ENCODE measurements at places on chromosomes 13 and 19.

DNA sequence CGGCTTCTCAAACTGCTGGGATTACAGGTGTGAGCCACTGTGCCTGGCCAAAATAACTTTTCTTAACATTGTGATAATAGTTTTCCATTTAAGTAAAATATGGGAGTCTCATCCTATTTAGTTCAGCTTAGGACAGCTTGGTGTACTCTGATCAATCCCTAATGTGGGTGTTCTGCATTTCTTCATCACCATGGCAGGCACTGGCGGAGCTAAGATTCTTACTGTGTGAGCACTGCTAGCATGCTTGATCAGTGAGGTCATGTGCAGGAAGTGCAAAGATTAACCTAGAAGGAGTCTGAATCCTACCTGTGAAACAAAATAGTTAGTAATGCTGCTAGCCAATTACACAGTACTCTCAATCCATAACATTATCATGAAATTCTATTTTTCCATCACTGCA is 1684.2 kb upstream of the SLC10A2 start:
- DNase-seq = no peak

DNA sequence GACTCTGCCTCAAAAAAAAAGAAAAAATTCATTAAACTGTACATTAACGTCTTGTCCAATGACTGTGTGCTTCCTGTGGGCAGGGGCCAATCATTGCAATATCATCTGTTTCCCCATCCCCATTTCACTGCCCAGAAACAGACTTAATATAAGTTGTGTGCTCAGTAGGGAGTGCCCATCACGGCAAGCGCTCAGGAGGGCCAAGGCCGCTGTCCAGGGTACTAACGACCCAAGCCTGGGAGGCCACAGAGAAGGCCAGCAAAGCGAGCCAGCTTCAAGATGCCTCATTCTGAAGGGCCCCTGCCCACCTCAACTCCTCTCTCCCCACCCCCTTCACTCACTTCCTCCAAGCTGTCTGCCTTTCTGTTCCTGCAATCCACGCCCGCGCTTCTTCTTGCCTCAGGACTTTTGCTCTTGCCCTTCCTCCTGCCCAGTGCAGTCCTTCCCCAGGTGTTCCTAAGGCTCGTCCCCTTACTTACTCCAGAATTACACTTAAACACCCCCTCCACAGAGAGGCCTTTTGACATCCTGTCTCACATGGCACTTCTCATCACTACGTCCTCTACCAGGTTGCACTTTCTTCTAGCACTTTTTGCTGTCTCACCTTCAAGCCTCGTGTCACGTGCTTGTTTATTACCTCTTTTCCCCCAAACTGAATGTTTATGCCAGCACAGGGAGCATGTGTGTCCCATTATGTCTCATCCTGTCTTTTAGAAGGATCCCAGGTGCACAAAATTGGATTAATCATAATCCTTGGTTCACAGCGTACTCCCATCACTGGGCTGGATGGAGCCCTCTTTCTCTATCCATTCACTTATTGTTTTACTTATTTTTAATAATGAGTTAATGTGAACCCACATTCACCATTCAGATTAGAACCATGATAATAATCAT is 11.3 kb upstream of the POU2F2 start:
- no peak for DNase-seq

DNA sequence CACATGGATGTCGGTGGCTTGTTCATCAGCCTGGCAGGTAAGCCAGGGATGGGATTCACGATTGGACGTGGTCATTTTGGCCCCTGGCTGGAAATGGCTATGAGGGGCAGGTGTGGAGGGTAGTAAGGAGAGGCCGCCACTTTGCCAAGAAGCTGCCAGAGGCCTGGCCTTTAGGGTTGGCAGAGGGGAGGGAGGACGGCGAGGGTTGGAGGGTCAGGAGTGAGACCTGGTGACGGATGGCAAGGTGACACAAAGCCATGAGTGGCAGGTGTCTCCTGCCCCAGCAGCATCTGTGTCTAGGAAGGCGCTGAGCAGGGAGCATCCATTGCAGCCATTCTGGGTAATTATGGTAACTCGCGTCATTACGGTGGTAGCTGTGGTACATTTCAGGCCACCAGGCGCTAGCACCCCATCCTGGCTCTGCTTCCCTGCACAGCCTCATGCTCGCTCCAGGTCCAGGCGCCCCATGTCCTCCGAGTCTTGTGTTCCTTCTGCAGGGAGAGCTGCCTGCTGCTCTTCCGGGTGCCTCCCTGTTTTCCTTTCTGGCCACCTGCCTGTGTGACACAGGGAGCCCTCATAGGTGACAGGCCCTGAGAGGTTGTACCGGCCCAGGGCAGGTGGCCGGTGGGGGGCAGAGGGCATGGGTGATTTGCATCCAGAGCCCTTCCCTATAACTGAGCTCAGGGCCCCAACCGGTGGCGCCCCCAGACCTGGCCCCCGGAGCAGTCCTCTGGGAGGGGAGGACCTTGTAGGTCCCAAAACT is 4.2 kb downstream of the SSBP4 start:
- DNase-seq = no peak

DNA sequence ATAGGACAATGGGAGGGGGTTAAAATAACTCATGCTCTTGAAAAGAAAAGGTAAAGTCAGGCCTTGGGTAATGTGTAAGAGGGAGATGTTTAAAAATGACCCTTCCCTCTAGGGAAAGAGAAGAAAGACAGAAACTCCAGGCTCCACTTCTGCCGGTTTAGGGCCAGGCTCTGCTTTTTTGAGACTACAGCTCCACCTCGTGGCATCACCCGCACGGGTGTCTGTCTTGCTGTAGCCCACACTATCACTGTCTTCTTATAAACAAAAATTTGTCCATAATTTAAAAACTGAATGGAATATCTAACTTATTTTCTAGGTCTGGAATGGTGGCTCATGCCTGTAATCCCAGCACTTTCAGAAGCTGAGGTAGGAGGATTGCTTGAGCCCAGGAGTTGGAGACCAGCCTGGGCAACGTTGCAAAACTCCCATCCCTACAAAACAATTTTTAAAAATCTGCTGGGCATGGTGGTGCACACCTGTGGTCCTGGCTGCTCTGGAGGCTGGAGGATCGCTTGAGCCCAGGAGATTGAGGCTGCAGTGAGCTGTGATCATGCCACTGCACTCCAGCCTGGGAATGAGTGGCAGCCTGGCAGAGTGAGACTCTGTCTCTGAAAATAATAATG is 65.1 kb upstream of the GTF3A start:
- peak; percentile 64 for DNase-seq

DNA sequence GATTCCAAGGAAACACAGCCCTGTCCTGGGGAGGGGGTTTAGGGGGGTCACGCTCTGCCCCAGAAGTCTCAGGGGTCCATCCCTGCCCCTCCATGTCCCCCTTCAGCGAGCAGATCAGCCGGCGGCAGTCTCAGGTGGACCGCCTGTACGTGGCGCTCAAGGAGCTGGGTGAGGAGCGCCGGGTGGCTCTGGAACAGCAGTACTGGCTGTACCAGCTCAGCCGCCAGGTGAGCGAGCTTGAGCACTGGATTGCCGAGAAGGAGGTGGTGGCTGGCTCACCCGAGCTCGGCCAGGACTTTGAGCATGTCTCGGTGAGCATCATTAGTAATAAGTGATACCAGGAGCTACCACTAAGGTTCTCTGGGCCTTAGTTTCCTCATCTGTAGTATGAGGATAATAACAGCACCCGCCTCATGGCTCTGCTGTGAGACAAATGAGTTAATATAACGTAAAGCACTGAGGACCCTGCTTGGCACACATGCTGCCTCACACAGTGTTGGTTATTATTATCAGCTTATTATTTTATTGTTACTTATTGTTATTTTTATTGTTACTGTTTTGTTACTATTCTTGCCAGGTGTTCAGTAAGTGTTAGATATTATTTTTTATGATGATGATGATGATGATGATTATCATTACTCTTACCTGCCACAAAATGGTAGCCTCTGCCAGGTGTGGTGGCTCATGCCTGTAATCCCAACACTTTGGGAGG is 20.5 kb upstream of the SHKBP1 start:
- DNase-seq = no peak

GRCh38 chr19:5261156-5261890 is 79.3 kb downstream of the PTPRS start:
- no peak for DNase-seq

- DNase-seq = no peak
These were observed 142.3 kb upstream of the EDNRB start for GRCh38 chr13:78060966-78061365.

DNA sequence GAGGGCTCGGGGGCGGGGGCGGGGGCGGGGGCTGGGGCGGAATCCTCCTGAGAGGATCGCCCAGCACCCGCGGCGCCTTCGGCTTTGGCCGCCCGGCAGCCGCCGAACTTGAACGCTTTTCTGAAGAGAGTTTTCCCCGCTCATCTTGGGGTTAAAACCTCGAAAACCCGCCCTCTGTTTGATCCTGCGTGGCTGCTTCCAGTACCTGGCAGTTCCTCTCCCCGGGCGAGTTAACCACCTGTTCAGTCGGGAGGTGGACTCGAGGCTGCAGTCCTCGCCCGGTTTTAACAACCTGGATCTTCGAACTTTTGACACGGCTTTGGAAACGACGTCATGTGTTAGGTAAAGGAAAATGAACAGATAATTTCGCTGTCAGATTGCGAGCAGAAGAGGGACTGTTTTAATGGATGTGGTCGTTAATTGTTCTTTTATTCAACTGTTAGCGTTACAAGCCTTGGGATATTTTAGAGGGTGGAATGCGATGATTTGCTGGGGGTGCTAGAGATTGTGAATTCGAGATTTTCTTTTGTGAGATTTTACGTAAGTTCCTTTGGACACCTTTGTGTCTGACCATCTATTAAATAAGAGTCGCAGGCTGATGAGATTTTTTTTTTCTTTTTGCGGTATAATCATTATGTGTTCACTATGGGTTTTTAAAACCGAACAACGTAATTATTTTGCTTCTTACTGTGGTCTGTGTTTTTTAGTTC is 1.0 kb downstream of the FNDC3A start:
- DNase-seq = no peak

DNA sequence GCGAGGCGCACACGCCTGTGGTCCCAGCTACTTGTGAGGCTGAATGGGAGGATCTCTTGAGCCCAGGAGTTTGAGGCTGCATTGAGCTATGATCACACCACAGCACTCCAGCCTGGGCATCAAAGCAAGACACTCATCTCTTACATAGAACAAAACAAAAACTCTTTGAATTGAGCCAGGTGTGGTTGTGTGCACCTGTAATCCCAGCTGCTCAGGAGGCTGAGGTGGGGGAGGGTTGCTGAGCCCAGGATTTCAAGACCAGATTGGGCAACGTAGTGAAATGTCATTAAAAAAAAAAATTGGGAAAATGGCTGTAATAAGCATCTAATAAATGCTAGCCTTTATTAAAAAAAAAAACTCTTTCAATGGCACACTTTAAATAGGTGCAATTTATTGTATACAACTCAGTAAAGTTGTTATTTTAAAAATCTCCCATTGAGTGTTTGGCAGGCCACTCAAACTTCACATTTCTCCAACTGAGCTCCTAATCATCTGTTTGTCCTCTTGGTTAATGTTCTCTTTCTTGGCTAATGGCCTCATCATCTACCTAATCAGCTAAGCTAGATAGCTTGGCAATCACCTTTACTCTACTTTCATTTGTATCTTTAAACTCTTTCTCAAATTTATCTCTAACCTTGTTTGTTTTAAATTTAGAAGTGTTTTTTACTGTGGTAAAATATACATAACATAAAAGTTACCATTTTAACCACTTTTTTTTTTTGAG is 28.1 kb upstream of the HMGB1 start:
- DNase-seq = no peak

DNA sequence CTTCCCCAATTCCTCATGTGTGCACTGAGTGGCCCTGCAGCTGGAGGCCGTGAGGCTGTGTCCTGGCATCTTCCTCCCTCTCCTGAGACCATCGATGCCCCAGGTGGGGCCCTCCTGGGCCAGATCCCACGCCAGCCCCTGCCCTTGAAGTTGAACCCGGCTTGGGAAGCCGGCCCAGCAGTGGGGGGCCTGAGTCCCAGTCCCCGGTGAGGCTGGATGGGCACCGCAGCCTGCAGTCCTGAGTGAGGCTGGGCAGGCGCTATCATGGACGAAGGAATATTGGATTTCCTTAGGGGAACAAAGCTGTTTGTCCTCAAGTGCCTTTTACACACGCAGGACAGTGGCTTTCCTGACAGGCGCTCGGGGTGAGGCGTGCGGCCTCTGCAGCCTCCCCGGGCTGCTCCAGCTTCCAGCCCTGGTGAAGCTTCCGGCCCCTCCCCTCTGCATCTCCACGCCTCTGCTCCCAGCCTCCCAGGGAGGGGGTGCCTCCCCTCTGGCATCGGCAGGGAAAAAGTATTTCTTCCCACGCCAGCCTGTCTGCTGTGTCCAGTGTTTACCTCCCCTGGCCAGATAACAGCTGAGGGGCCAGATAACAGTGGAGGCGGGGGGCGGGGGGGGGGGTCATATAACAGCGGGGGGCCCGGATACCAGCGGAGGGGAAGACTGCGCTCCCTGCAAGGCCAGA is 159.5 kb downstream of the KDM4B start:
- no peak for DNase-seq

- no peak for DNase-seq
These were observed 56.4 kb downstream of the SIPA1L3 start for GRCh38 chr19:37963190-37963936.

GRCh38 chr13:112637017-112637801 is 49.3 kb upstream of the TUBGCP3 start:
- no peak for DNase-seq

GRCh38 chr13:111503376-111503775 is 182.9 kb downstream of the TEX29 start:
- DNase-seq = no peak

- no peak for DNase-seq
These were observed 5.0 kb downstream of the ELAVL1 start for GRCh38 chr19:8000298-8001038.

DNA sequence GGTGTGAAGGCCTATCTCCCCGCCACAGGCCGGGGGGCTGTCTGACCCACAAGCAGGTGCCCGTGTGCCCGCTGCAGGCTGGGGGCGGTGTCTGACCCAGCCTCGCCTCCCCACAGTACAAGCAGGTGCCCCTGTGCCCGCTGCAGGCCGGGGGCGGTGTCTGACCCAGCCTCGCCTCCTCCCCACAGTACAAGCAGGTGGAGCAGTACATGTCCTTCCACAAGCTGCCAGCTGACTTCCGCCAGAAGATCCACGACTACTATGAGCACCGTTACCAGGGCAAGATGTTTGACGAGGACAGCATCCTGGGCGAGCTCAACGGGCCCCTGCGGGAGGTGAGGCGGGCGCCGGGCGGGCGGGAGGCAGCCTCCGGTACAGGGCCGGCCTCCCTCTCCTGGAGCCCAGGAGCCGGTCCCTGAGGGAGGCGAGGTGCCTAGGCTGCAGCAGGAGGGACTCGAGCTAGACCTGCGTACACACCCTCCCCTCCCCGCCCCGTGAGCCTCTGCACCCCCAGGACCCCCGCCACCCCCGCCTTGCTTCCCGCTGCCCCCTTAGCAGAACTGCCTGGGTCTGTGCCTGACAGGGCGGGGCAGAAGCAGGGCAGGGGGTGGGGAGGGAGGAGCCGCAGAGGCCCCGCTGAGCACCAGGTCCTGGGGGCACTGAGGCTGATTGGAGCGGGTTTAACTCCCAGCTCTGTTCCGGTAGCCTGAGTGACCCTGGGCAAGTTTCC is 20.6 kb downstream of the HCN2 start:
- peak; percentile 35 for DNase-seq

DNA sequence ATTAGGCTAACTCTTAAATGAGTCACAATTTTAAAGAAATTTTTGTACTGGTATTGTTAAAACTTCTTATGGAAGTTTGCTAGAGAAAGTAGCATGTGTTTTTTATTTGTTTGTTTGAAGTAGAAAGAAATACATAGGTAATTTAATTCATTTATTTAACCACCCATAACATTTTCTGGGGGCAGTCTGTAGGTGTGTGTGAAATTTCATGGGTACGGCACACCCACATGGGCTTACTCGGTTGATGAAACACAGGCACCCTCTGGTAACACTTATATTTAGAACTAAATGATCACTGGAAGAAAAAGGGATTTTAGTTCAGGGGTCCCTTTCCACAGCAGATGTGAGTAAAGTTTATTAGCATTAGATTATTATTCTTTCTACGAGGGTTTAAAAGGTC is 88.1 kb downstream of the DGKH start:
- no peak for DNase-seq
